ENCODE measurements at places on chromosomes 3 and 15. TPM values are rescaled to one million over a fixed set of nuclear protein-coding genes. Genes with fewer than 3 reads are reported as not detected.

The TMED3 gene
- 127 TPM for total RNA-seq

DNA sequence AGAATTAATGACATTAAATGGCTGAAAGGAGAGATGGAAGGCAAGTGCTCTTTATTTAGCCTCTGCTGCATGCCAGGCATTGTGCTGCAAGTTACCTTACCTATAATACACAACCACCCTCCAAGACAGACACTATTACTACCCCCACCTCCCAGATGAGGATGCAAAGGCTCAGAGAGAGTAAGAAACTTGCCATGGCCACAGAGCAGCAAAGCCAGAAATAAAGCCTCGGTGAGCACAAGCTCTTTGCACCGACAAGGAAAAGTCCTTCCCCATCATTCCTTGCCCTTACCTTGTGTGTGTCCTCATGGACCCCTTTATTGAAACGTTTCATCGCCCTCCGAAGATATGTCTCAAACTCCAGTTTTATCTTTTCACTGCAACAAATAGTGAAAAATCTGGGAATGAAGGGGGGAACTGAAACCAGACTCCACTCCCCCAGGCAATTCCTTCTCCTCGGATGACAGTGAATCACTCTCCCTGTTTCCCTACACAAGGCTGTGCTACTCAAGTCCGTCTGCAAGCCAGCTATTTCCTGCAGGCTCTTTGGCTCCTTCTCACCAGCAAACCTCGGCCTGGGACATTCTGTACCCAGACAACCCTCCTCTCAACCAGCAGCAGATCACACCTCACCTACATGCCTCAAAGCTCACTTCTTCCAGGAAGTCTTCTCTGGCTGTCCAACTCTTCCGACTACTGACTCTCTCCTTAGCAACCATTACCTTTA lies 11.4 kb downstream of the XPC start:
- H3K4me3 ChIP-seq: no peak overlapping the region
- no peak overlapping the region for H3K27ac ChIP-seq
- no peak for DNase-seq
- H3K27me3 ChIP-seq: no peaks in the 10 kb centered on the region
- no peaks in the 10 kb centered on the region for H3K36me3 ChIP-seq
- no peaks in the 10 kb centered on the region for H3K4me1 ChIP-seq

The HIGD1A gene
- 110 TPM for total RNA-seq

DNA sequence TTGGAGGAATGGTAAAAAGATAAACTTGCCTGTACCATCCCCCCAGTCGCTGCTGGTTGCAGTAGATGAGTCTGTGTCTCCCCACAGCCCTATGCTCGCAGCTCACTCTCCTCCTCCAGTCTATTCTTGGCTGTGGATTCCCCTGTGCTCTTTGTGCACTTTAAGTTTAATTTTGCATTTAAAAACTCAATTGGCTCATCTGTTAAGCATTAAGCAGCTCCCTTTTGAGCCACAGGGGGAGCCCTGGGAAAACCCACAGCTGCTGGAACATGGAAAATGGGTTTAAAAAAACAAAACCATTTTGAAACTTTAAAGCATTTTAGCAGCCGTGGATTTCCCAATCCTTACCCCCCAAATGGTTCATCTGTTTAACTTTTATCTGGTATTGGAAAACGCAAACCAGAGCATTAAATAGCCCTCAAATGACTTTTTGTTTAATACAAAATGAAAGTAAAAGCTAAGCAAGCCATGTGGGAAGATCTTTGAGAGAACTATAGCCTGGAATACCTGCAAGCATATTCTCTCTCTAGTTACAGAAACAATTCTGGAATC lies 536.9 kb downstream of the ZIC1 start:
- H3K36me3 ChIP-seq: no peaks in the 10 kb centered on the region
- no peaks in the 10 kb centered on the region for H3K27me3 ChIP-seq
- H3K4me1 ChIP-seq: no peaks in the 10 kb centered on the region
- peak overlapping the region; percentile 57 for H3K27ac ChIP-seq
- H3K4me3 ChIP-seq: no peak overlapping the region

The TNFAIP8L3 gene
- 5.1 TPM for total RNA-seq

GRCh38 chr15:29668120-29668602 lies 154.1 kb downstream of the TJP1 start:
- no peaks in the 10 kb centered on the region for H3K27me3 ChIP-seq
- no peak overlapping the region for H3K4me3 ChIP-seq
- H3K36me3 ChIP-seq: no peaks in the 10 kb centered on the region
- H3K27ac ChIP-seq: no peak overlapping the region
- no peaks in the 10 kb centered on the region for H3K4me1 ChIP-seq

DNA sequence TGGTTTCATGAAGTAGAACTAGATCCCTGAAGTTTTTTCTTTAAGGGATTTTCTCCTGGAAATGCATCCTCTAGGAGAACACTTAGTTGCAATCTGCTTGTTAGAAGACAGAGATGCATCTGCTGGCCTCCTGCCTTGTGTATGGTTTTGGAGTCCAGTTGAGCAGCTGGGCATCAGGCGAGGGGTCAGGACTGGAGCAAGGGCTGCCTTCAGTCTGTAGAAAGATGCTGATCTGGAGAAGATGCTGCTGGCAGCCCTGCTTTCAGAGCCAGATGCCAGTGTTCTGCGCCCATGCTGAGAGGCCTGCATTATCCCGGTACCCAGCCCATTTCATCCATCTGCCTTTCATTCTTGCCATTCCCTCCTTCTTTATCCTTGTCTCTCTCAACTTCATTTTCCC lies 77.4 kb downstream of the CHCHD6 start:
- H3K27ac ChIP-seq: no peak overlapping the region
- DNase-seq: no peak
- no peaks in the 10 kb centered on the region for H3K27me3 ChIP-seq
- no peaks in the 10 kb centered on the region for H3K36me3 ChIP-seq
- H3K4me3 ChIP-seq: no peak overlapping the region

DNA sequence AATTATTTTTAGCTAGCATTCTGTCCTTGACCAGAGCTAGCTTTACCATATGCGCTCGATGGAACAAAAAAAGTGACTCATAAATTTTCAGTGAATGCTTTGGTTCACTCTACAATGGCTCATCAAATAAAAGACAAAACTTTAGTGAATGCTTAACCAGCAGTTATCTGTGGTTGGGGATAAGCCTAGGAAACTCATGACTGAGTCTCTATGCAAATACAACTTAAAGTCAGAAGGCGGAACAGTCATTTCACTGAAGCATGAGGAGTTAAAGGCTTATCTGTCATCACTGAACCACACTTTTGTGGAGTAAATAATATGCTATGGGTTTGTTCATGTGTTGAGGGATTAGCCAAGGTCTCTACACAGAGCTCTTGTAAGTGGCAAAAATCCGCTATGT lies 308.4 kb downstream of the SQOR start:
- H3K4me3 ChIP-seq: no peak overlapping the region
- no peaks in the 10 kb centered on the region for H3K27me3 ChIP-seq
- H3K4me1 ChIP-seq: no peaks in the 10 kb centered on the region
- no peak overlapping the region for H3K27ac ChIP-seq

DNA sequence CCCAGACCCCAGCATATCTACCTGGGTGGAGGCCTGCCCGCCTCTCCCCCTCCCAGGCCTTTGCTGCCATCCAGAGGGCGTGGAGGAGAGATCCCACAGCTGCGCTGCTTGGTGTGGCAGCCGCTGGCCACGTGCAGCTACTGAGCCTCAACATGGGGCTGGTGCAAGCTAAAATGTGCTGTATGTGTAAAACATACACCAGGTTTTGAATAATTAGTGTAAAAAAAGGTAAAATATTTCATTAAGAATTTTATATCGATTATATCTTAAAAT lies 95.8 kb downstream of the SEC22A start:
- no peaks in the 10 kb centered on the region for H3K27me3 ChIP-seq
- no peaks in the 10 kb centered on the region for H3K36me3 ChIP-seq
- no peaks in the 10 kb centered on the region for H3K4me1 ChIP-seq
- no peak overlapping the region for H3K4me3 ChIP-seq
- no peak overlapping the region for H3K27ac ChIP-seq

DNA sequence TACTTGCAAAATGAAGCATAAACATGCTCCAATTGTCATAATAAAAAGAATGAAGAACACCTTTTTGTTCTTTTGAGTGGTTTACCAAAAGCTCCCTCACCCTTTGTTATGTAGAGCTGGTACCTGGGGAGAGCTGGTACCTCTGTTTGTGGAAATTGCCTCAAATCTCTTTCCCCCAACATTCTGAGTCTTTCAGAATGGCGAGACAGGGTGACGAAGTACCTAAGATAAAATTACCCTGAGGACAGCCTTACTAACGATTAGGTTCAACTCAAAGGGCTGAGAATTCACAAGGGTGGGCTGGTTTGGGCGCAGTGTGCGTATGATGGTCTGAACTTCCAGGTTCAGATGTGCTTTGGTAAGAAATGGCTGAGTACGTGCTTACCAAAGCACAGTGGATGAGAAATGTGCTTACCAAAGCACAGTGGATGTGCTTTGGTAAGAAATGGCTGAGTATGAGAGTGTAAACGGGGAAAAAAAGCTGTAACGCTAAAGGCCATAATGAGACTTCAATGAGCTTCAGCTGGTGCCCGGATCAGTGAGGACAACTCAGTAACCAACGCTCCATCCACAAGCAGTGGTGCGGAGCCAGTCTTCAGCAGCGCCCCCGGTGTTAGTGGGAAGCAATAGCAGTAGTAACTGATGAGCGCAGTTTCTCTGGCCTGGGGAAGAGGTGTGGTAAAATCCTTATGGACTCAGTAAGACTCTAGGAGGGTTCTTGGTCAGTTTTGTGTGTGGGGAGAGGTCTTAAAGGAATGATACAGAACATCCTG lies 72.3 kb upstream of the LRIG1 start:
- H3K4me3 ChIP-seq: no peak overlapping the region
- no peaks in the 10 kb centered on the region for H3K4me1 ChIP-seq
- no peak overlapping the region for H3K27ac ChIP-seq

The SETD2 gene
- 76.7 TPM for total RNA-seq

DNA sequence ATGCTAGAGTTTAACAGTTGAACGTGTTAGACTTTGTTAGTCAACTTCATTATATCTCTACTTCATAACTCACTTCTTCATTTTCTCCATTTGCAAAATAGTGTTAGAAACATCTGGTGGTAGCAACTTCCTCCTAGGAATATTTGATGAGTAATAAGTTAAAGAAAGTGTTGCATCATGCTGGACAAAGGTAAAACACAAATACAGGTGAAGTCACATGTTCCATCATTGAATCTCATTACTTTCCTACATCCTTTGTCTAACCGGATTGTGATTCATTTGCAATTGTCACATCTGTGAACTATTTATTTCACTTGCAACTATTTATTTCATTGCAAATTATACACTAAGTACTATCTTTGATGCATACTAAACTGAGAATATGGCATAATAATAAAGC lies 186.5 kb downstream of the TUSC7 start:
- H3K4me1 ChIP-seq: no peaks in the 10 kb centered on the region
- H3K27me3 ChIP-seq: no peaks in the 10 kb centered on the region
- H3K36me3 ChIP-seq: no peaks in the 10 kb centered on the region
- no peak overlapping the region for H3K4me3 ChIP-seq
- H3K27ac ChIP-seq: no peak overlapping the region
- DNase-seq: no peak

The SPINT1 gene
- 10.5 TPM for total RNA-seq

The HRH1 gene
- total RNA-seq: 2.5 TPM

The TM6SF1 gene
- total RNA-seq: 5.0 TPM

- H3K4me1 ChIP-seq: peaks cover 10% of the 10 kb centered on the region
- no peak overlapping the region for H3K4me3 ChIP-seq
- no peak for DNase-seq
- H3K27me3 ChIP-seq: no peaks in the 10 kb centered on the region
- no peak overlapping the region for H3K27ac ChIP-seq
- H3K36me3 ChIP-seq: no peaks in the 10 kb centered on the region
Measured at GRCh38 chr15:41941644-41942415, 30.5 kb downstream of the EHD4 start.

The IQGAP1 gene
- 102 TPM for total RNA-seq

DNA sequence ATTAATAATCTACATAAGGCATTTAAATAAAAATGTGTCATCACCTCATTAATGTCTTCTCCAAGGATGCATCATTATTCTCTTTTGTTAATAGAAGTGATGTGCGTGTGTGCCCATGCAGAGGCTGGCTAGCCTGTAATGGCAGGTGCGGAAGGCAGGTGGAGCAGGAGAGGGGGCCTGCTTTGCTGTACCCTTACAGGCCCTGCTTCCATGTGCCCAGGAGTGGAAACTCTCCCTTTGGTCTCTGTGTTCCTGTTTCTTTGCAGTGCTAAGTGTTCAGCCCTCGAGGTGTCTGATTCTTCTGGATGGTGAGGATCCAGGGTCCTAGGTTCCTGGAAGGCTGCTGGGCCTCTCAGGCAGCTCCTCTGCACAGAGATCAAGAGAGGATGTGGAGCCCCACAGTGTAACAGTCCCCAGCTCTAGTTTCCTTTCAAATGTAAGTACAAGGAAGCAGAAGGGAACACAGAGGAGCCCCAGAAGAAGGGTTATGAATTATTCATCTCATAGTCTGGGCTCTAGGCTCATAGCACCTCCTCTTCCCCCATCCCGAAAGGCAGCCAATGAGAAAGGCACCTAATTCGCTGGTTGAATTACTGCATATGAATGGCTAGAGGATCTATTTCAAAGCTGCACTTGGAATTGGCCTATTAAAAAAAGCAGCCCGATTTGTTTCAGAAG lies 39.2 kb upstream of the AGBL1 start:
- no peaks in the 10 kb centered on the region for H3K27me3 ChIP-seq
- no peak for DNase-seq
- H3K4me1 ChIP-seq: no peaks in the 10 kb centered on the region

The ANKUB1 gene
- 3.3 TPM for total RNA-seq

DNA sequence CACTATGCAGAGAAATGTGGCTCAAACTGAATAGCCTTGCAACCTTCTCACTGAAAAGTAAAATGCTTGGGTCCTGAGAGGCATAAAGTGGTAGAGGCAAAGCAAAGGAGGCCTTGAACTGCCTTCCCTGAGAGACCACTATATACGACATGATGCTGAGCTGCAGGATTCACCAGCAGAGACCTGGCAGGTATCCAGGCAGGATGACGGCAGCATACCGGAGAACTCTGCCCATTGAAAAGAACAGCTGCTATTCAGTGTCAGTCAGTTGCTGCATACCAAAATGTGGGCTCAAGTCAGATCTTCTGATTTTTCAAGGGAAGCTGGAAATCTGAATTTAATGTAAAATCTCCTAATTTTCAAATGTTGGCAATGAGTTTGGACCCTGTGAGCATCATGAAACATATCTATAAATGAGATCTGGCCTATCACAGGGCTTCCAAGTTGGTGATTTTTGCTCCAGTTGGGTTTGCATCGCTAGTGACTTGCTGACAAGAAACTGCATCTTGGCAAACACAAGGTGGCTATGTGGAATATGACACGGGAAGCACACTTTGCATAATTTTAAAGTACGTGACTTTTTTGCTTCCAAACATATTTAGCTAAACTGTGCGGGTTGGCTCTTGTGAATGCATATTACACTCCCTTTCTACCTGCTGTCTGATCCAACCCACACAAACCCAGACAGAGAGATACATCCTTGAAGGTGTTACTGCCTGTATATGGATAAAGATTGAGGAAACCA lies 529.0 kb downstream of the AGBL1 start:
- DNase-seq: peak; percentile 28
- H3K4me1 ChIP-seq: no peaks in the 10 kb centered on the region
- no peaks in the 10 kb centered on the region for H3K36me3 ChIP-seq
- no peak overlapping the region for H3K4me3 ChIP-seq
- H3K27me3 ChIP-seq: no peaks in the 10 kb centered on the region
- no peak overlapping the region for H3K27ac ChIP-seq
